ENCODE measurements at places on chromosomes 12 and 14.

DNA sequence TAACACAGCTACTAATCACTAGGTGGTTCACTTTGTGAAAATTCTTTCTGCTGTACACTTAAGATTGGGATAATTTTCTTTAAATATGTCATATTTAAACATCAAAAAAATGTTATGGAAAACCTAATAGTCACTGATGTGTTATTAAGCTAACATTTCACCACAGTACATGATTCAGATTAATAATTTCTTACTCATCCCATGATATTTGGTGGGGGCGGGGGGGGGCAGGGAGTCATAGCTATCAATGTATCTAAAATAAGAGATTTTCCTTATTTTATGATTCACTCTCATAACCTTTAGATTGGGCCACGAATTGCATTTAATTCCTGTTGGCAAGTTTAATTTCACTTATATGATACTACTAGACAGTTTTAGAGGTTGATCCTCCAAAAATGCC, 88.8 kb downstream of the KCNH5 start:
- DNase-seq = no peak

DNA sequence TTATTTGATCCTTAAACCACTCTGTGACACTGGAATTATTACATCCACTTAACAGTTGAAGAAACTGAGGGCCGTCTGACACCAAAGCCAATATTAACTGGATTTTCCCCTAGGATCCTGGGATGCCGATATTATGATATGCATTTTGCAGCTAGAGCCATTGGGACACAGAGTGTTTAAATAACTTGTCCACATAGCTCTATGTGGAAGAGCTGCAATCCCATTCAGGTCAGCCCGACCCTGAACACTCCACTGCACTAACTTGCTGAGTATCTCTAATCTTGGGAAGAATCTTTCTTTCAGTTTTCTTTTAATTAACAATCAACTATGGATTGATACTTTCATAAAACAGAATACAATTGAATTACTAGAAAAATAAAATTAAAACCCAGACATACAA, 37.9 kb downstream of the RMST start:
- DNase-seq = no peak

DNA sequence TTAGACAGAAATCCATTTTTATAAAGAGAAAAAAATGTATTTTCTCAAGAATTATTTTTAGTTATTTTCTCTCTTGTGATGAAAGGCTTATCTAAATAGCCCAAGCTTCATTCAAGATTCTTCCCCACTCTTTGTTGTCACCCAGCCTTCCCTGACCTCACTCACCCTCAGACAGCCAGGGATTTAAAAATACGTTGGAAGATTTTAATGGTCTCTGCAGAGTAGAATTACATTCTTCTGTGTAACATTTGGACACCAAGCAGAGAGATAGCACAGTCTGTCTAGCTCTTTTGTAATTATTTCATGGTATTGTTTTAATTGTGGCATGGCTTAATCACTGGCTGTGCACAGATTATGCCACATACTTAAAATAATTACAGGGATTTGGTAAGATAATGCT, 130.3 kb downstream of the IGF1 start:
- DNase-seq = no peak

DNA sequence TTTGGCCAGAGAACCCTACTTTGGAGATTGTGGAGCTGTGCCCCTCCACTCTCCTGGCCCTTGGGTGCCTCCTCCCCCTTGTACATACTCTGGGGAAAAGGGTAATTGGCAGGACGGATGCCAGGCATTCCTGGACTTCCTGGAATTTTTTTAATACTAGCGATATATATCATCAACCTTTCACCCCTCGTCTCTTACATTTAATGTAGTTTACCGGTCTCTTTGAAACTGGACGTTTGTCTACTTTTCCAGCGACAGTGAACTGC, 767 bp upstream of the CRY1 start:
- DNase-seq = no peak

- no peak for DNase-seq
These were observed 645 bp downstream of the KITLG start for GRCh38 chr12:88579601-88580050.

DNA sequence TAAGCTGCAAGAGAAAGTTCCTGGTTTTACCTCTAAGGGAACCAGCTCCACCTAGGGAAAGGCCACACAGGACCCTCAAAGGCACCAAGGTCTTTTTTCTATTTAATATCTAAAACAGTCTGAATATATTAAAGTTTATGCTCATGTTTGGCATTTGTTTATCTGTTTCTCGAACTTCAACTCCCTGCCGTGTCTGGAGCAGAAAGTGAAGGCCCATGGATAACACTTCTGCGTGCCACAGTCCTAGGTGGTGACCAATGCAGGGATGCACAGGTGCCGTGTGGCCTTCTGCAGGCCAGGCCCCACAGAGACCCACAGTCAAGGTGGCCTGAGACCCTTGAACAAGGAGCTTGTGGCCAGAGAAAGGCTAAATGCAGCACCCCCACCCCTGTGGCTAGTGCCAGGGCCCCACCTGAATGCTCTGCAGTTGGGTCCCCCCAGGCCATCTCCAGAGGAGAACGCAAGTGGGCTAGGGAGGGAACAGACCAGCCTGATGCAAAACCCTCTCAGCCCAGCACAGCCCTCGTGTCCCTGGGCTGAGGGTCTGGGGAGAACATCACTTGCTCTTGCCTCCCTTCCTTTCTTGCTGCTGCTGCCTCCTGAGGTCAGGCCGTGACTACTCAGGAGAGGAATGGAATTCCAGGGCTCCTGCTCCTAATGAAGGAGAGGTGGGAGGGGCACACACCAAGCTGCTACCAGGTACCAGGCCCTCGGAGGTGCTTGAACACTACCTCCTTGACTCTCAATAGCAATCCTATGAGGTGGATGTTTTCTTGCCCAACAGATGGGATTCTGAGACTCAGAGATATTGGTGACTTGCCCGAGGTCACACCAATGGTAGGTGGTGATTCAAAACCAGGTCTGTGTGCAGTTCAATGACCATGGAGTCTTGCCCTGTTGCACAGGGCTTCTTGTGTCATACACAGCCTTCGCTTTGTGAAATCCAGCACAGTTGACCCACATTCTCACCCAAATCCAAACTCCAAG, 45.4 kb downstream of the PSMA6 start:
- no peak for DNase-seq

- DNase-seq = no peak
These were observed 5.9 kb upstream of the TPI1 start for GRCh38 chr12:6861391-6861790.

- DNase-seq = no peak
These were observed 336.8 kb upstream of the FKBP4 start for GRCh38 chr12:2457933-2458414.

GRCh38 chr12:90745211-90745610, 209.8 kb downstream of the CCER1 start:
- no peak for DNase-seq

DNA sequence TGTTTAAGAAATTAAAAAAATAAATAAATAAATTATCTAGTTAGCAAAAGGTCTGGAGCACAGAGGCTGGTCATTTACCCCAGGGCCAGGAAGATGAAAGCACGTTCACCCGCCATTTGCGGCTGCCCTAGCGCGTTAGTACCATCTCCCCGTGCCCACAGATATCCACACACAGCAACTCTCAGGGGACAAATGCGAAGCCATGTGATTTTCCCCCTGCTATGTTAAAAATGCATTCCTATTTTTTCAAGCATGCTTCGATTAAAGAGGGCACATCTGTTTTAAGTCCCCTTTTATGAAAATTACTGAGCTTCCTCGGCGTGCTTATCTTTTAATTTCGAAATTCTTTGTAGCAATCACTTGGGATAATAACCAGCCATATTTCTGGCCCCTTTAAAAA, 56.9 kb upstream of the PIWIL1 start:
- DNase-seq = no peak

GRCh38 chr12:112996501-112996900, 18.2 kb downstream of the OAS2 start:
- no peak for DNase-seq

- no peak for DNase-seq
These were observed 2.6 kb downstream of the RTN1 start for GRCh38 chr14:59868021-59868420.
